Stimulated activated CD4-positive, alpha-beta T cell treated with anti-CD3 and anti-CD28 coated beads, Interleukin-12 subunit alpha, Interleukin-12 subunit beta, amount 100 ng/mL, for 24 hours (primary cell): ENCODE measurements at places on chromosomes 4 and X.
A peak's percentile ranks its signal among the peaks of the same experiment; 100 is the strongest.

DNA sequence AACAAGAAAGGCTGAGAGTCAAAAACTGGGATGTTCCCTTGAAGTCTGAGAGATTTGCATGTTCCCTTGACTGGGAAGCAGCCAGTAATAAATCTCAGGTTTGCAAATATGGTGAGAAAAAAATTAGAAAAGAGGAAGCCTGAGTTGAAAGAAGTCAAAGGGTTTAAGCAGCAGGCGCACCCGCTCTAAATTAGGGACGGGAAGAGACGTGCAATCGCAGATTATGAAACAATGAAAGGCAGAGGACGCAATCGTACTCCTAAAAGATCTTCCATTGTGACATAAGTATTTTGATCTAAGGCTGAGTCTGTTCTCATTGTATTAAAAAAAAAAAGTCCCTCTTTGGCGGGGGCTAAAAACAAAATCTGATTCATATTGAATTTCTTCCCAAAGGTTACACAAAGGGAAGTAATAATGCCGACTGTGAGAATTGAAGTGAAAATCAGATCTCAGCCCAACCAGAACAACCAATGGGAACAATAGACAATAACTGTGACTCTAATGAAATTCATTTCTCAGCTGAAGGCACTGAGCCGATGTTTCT is 28.2 kb downstream of the SAT1 start:
- DNase-seq, result no peak

DNA sequence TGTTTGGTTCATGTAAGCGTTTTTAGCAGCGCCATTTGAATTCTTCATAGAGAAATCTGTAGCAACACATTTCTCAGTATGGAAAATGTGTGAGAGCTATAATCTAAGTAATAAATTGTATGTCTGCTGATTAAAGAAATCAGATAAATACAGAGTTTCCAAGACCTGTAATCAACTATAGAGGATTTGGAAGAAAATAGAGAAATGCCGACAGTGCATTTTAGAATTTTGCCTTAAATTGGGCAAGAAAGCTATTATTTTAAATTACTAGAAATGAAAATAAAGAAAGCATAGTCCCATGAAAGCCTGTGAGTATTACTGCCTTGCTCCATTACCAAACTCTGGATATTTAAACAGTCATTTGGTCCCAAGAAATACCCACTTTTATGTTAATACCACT is 2.7 kb downstream of the RUFY3 start:
- no peak for DNase-seq

- DNase-seq, result no peak
These were observed 897.7 kb upstream of the EPHA5 start for GRCh38 chr4:66568001-66568400.

DNA sequence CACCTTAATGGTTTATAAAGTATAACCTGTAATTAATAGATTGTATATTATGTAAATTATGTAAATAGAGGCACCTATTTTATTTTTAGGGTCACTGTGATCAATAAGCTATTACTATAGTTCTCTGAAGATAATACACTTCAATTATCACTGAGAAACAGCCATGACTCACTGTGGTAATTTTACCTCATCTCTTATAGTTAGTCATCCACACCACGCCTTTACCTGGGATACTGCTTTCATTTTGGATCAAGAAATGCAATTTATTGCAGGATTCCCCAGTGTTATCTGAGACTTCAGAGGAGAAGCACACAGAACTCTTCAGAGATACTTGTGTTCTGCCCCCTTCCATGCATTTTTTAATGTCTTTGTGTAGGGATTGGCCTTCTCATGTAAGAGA is 348.1 kb upstream of the ATOH1 start:
- DNase-seq, result no peak

- no peak for DNase-seq
These were observed 1399.7 kb downstream of the PCDH7 start for GRCh38 chr4:32119907-32120306.

- no peak for DNase-seq
These were observed 6.3 kb downstream of the FNIP2 start for GRCh38 chr4:158775091-158775651.

GRCh38 chr4:25001509-25001908 is 29.2 kb downstream of the LGI2 start:
- no peak for DNase-seq

DNA sequence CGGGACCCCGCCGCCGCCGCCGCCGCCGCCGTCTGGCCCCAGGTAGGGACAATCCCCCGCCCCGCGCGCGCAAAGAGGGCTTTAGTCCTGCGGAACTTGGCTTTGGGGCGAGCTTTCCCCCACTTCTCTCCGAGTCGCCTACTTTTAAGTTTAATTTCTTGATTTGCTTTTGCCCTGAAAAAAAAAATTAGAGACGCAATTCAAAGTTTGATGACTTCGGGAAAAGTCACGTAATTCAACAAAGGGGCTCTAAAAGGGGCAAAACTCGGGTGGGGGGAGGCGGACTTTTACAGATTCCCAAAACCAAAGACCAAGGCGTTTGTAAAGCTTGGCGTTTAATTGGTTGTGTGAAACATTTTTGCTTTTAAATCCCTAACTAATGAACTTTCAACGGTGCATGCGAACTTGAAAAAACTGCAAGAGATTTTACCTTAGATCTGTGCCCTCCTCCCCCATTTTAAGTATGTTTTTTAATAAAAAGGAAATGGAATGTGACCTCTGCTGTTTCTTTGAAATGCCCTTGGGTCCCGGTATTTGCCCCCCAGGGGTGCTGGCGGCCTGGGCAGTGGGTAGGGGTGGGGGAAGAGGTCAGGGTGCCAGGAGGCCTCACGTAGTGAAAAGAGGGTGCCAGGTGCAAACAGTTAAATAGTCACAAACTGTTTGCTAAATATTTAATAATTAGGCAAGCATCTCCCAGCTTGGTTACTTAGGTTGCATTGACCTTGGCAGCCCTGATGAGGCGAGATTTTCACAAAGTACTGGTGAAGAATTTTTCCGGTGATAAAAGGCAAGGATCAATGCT is 209.7 kb downstream of the NWD2 start:
- DNase-seq, result no peak

GRCh38 chr4:151721466-151721865 is 39.3 kb downstream of the GATB start:
- no peak for DNase-seq

DNA sequence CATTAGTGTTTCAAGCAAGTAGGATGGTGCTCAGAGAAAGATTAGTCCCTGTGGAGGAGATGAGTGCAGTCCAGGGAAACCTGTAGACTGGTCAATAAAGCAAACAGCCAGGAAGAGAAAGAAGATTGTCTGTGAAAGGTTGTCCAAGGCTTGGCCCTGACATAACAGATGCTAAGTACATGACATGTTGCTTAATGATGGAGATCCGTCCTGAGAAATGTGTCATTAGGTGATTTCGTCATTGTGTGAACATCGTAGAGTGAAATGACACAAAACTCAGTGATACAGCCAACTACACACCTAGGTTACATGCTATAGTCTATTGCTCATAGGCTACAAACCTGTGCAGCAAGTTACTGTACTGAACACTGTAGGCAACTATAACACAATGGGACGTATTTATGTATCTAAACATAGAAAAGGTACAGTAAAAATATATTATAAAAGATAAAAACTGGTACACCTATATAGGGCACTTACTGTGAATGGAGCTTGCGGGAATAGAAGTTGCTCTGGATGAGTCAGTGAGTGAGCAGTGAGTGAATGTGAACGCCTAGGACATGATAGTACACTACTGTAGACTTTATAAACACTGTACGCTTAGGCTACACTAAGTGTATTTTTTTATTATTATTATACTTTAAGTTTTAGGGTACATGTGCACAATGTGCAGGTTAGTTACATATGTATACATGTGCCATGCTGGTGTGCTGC is 9.0 kb upstream of the PRSS48 start:
- DNase-seq, result no peak

DNA sequence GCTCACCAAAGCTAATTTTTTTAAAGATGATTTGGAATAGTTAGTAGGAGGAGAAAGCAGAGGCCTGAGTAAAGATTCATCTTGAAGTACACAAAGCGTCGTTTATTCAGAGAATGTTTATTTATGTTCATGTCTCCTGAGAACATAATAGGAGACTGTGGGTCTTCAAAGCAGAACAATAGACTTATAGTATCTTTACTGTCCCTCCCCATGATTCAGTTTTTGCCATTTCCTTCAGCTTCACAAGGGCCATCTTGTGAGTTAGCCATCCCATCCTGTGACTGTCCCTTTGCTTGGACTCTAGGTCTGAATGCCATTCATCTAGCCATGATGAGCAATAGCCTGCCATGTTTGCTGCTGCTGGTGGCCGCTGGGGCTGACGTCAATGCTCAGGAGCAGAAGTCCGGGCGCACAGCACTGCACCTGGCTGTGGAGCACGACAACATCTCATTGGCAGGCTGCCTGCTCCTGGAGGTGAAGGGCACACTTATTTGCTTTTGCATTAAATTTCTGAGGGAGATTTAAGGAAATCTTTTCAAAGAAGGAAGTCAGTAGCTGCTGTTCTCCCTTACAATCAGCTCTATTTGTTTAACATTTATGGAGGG is 105.8 kb downstream of the NFKB1 start:
- DNase-seq, result no peak

DNA sequence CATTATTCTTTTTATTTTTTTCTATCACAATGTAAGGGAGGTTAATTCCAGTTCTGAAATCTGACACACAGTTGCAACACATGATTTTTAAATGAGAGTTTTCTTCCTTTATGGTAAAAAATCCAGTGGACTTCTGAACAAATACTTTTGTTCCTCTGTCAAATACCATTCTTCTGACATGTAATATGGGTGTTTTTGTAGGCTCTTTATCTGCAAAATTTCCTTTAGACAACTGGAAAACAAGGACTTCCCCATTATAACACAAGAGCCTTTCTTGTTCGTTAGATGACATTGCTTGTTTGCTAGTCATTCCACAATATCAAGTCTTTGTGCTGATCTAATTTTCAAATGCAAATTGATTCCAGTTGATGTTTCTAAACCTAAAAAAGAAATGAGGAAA is 7.7 kb downstream of the FANCB start:
- DNase-seq, result no peak

DNA sequence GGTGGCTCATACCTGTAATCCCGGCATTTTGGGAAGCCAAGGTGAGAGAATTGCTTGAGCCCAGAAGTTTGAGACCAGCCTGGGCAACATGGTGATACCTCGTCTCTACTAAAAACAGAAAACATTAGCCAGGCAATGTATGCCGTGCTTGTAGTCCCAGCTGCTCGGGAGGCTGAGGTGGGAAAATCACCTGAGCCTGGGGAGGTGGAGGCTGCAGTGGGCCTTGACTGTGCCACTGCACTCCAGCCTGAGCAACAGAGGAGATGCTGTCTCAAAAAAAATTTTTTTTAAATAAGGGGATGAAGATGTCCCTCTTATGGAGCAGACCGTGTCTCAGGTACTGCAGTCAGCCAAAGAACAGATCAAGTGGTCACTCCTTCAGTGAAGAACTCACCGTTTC is 13.5 kb downstream of the CTAG1B start:
- no peak for DNase-seq

DNA sequence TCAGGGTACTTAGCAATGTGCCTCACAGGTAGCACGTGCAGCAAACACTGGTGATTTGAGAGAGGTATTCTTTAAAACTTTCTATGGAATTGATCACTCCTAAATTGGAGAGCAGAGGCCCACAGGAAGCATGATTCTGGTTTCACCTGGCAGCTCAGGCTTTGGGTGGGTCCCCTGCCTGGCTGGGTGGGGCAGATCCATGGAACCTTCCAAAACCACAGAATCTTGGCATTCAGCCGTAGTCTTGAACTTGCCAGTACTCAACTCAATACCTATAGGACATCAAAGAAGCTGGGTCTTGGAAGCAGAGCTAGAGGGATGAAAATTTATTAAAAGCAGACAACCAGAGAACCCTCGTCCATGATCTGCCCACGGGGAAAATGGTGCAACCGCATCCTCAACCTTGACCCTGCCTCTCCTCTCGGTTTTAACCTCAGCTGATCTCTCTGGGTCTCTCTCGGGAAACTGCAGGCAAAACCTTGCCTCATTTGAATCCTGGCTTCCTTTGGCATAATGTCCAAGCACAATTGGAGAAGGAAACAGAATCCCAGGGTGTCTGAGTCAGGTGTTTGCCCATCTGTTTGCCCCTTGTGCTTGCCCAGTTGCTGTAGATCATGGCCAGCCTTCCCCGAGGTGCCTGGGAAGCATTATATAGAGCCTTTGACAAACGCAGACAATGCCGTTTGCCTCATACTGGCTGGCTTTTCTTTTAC is 22.9 kb downstream of the OTOP1 start:
- no peak for DNase-seq

GRCh38 chr4:189940178-189941004 is at the start of gene FRG1:
Gene FRG1 (plus strand): TSS chr4:189940872. CDS start chr4:189941010, 138 bp downstream.
- peak; percentile 91 for DNase-seq

GRCh38 chr4:21374641-21375368 is 573.8 kb downstream of the KCNIP4 start:
- DNase-seq, result no peak

DNA sequence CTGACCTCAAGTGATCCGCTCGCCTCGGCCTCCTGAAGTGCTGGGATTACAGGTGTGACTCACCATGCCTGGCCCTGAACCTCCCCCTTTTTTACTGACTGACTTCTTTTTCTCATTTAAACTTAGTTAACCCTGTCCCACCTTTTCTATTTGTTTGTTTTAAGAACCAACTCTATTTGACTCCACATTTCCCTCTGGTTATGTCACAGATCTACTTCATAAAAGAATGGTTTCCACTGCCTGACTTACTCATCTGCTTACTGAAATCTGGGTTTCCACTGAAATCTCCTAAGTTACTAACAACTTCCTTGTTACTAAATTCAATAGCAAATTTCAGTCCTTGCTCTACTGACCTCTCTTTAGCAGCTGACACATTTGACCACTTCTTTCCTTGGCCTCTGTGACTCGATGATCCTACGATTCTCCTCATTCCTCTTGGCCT is 28.0 kb upstream of the NSUN7 start:
- no peak for DNase-seq

GRCh38 chrX:40871385-40872082 is 136.2 kb upstream of the MED14 start:
- peak; percentile 4 for DNase-seq

- DNase-seq, result no peak
These were observed 198.9 kb downstream of the ANK2 start for GRCh38 chr4:113248320-113248719.

- DNase-seq, result no peak
These were observed 70.5 kb downstream of the COQ2 start for GRCh38 chr4:83214079-83214478.

- no peak for DNase-seq
These were observed 11.1 kb downstream of the TXLNG start for GRCh38 chrX:16797358-16797757.

- no peak for DNase-seq
These were observed 49.5 kb upstream of the HELT start for GRCh38 chr4:184968784-184969201.

DNA sequence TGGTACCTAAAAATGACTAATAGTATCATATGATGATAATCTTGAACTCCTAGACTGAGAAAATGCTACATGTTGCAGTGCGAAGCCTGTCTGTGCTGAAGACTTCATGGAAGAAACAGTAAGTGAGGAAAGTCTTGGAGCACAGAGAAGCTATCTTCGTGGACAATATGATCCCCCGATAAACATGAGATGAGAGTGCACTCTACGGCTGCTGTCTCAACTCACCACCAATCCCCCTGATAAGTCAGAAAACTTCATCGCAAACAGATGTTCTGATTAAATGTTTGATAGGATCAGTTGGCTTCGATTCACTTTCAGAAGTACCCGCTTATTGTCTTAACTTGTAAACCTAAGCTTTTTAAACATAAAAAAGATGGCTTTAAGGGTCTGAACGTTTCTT is 130.2 kb downstream of the ELOVL6 start:
- no peak for DNase-seq

GRCh38 chrX:16826207-16826606 is 39.9 kb downstream of the TXLNG start:
- no peak for DNase-seq
